ENCODE measurements at places on chromosomes 2 and 18.
A peak's percentile ranks its signal among the peaks of the same experiment; 100 is the strongest.

DNA sequence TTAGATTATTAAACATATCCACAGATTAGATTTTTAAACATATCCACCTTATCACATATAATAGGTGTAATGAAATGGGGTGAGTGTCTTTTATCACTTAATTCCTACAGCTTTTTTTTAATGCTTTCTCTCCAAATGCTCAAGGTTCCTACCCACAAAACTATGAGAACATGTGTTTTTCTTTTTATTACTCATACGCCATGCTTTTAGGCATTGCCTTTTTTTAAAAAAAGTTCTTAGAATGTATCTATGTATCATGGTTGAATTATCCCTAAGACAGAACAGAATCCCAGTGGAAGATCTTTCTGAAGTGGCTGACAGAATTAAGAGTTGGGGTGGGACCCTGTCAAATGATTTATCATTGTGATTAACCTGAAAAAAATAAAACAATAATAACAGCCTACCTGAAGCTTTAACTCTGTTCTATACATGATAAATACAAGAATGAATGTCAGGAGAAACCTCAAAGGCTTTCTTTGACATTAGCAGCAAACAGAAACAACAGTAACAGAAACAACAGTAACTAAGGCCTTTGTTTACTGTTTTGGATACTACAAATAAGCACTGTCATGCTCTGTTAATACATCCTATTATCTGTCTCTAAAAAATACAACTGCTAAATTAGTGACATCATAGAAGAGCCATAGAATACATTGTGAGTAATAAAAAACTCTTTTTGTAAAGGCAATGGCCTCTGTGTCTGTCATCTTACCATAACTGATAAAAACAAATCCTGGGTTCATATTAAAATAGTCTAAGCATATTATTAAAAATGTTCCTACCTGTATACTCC lies 4.1 kb upstream of the ZNF397 start:
- no peak for ATAC-seq

GRCh38 chr2:111069722-111070121 lies 51.0 kb upstream of the BCL2L11 start:
- ATAC-seq, result no peak

GRCh38 chr2:77839102-77839501 lies 316.9 kb upstream of the LRRTM4 start:
- no peak for ATAC-seq

DNA sequence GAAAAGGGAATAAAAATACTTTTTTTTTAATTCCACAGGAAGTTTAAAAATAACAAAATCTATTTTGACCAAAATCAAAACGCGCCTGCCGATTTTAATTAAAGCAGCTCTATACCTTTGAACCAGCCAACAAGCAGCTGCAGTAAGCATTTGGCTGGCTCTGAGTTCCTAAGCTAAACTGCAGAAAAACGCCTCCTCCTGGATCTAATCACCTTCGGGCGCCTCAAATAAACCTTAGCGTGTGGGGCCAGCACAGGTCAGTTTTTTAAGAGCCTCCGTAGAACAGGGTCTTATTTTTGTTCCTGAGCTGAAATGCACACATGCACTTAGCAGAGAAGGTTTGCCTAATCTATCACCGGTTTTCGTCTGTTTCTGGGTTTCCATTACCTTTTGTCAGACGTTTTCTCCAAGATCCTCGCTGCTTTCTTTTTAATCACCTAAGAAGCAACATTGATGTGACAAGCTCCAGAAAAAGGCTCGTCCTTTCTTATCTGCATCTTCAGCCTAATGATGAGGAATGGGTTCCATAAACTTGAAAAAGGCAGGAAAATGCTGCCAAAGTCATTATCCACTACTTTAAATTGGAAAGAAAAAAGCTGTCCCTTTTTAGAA lies 64.7 kb upstream of the HNRNPA3 start:
- ATAC-seq, result no peak

DNA sequence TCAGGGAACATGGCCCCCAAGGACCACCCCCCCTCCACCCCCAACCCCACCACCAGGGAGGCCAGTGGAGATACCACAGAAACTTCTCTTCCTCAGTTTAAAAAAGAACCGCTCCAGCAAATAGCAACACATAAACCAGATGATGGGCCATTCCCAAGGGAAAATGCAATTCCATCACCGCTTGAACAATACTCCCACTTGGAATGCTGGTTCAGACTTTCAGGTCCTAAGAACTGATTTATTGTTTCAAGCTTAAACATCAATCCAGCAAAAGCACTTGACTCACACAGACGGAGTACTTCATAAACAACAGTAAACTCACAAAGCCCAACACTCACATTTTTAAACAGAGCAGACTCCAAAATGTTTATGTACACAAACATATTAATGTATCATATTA lies 6.9 kb downstream of the HDAC4 start:
- ATAC-seq, result no peak

GRCh38 chr18:62183578-62184195 lies 3.2 kb downstream of the PIGN start:
- ATAC-seq, result no peak

DNA sequence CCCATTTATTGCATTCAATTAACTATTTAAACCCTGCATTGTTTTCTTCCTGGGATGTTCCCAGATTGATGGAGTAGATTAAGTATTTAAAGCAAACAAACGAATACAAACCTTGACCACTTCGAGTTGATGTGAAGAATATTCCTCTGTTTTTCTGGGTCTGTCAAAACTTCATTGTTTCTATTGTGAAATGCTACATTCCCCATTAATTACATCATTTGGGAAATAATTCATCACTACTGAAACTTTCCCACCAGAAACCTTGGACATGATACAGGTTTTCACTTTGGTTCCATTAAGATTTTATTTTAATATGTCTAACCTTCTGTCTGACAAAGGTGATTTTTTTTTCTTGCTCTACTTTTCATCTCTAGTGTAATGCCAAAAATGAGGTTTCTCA lies 365.1 kb upstream of the ETAA1 start:
- no peak for ATAC-seq

- ATAC-seq, result no peak
Observed at GRCh38 chr2:215410932-215411285, 25.0 kb downstream of the FN1 start.

DNA sequence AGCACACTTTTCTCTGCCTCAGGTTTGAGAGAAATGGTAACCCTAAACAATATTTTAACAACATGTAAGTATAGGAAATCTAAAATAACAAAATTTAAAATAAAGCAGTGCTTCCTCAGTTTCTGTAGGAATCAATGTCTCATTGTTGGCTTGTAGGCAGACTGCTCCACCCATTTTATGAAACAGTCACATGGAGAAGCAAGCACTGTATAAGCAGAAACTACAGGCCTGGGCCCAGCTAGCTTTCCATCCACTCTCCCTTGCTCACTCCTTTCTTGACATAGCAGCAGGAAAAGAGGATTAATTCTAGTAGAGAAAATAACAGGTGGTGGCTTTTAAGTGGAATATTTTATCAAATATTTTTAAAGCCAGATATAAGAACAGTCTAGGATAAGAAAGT lies 97.2 kb downstream of the PLEKHM3 start:
- ATAC-seq, result no peak

DNA sequence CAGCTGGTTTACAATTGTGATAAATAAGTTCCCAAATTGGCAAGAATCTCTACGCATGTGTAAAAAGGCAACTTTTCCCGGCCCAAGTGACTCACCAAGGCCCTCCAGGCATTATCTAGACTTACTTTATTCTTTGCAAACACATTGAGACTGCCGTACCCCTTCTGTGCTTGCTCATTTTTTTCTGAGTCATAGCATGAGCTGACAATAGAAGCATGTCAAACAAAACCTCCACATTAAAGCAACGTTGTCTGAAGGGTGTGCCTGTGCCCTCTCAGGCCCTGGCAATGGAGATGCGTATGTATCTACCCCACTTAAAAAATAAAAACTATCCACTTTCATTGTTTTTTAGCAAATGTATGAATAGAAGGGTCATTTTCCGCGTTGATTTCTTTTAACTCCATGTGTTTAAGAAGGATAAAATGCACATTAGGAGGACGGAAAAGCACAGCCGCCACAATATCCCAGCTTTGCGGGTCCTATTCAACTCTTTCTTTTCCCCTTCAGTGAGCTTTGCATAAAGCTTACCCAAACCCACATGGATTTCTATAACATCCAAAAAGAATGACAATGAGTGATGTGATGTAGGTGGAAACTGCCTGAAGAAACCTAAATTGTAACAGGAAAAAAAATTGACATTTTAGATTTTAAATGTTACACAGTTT lies 298.2 kb downstream of the CDCA7 start:
- ATAC-seq, result peak; percentile 89

DNA sequence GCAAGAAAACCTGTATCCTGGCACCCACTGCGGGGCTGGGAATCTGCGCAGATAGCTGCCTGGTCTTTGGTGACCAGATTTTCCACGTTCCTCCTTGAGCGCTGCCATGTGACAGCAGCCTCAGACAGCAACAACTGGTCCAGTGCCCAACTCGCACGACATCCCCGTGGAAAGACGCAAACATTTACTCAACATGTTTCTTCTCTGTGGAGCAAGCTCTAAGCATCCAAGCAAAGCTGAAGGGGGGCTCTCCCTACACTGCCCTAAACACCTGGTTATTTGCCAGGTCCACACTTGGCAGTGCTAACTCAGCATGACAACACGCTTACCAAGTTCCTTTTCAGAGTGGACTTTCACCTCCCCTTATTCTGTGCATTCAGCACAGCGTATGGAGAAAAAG lies 11.3 kb downstream of the ZNF516 start:
- ATAC-seq, result no peak

- ATAC-seq, result no peak
Observed at GRCh38 chr2:6358546-6358945, 507.2 kb downstream of the CMPK2 start.

DNA sequence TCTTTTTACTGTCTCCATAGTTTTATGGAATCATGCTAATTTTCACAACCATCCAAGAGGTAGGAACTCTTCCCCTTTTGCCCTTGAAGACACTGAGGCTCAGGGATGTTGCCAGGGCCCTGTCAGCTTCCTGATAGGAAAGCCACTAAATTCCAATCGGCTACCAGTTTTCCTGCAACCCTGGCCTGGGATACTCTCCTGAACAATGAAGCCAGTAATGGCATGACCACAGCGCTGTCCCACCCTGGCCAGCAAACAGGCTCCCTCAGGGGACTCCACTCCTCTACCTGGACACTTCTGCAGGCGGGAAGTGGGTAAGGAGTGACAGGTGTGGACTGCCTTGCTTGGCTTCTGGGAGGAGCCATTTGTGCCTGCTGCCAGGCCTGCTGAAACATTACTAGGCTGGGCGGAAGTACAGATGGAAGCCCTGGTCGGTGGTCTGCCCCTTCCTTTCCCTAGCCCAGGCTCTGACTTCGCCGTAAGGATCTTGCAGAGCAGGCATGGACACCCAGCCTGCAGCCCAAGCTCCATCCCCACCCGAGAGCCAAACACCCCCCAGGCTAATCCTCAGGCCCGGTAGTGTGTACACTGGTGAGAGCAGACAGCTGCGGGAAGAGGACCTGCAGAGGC lies 78.8 kb upstream of the SMAD2 start:
- ATAC-seq, result no peak

- no peak for ATAC-seq
Observed at GRCh38 chr2:85503168-85503850, 35.7 kb upstream of the MAT2A start.

- no peak for ATAC-seq
Observed at GRCh38 chr2:239762655-239763269, 262.4 kb downstream of the NDUFA10 start.

- peak; percentile 14 for ATAC-seq
Observed at GRCh38 chr2:235694721-235695601, 201.1 kb downstream of the AGAP1 start.

- no peak for ATAC-seq
Observed at GRCh38 chr18:57149531-57149930, 2.6 kb downstream of the BOD1L2 start.

DNA sequence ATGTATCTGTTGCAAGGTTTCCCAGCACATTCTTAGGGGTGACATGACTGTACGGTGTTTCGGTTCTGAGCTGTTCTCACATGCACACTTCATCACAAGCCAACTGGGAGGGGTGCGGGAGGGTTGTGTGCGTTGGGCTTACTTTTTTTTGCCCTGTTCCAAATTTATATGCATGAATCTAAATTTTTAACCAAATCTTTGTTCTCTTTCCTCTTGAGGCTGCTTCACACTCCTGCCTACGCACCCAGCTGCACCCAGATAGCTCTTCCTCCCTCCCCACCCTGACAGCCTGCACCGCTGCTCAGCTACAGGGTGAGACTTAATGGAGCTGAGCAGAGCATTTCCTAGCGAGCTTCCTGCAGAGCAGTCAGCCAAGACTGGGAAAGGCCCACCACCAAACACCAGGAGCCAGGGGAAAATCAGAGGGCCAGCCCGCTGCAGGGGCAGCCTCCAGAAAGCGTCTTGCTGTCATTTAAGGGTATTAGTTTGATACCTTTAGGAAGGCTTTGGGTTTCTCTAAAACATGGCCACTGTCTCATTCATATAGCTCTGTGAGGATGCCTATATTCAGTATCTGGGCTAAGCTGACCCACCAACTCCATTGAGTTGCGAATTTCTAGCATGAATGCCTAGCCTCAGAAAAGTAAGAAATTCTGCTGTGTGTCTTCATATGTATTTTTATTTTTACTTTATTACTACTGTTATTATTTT lies 84.5 kb downstream of the POU3F3 start:
- no peak for ATAC-seq

- no peak for ATAC-seq
Observed at GRCh38 chr18:49072940-49073339, 122.2 kb upstream of the SMAD7 start.

GRCh38 chr18:59566533-59566971 lies 130.7 kb downstream of the CCBE1 start:
- ATAC-seq, result no peak

DNA sequence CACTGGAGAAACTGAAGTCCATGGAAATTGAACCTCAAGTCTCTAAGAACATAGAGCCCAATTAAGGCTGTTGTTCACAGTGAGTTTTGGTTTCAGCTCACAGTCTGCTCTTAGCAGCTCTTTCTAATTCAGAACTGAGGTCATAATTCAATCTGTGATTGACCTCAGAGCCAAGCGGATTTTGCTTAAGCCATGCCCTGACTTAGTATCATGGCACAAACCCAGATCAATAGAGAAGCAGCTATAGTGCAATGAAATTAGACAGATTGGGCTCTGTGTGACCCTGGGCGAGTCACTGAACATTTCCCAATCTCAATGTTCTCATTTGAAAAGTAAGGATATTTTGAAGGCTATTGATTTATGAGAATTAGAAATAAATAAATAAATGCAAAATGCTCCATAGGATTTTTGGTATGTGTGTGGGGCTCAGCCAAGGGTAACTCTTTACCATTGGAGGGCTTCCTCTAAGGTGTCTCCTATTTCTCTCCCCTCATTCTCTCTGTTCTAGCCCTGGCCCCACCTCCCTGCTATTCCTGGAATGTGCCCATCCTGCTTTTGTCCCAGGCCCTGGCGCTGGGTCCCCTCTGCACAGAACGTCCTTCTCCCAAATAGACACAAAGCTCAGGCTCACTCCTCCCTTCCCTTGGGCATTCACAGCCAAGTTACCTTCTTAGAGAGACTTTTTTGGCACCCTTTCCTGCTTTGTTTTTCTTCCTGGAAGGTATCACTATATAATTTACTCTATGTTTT lies 239.6 kb downstream of the LPIN1 start:
- no peak for ATAC-seq

DNA sequence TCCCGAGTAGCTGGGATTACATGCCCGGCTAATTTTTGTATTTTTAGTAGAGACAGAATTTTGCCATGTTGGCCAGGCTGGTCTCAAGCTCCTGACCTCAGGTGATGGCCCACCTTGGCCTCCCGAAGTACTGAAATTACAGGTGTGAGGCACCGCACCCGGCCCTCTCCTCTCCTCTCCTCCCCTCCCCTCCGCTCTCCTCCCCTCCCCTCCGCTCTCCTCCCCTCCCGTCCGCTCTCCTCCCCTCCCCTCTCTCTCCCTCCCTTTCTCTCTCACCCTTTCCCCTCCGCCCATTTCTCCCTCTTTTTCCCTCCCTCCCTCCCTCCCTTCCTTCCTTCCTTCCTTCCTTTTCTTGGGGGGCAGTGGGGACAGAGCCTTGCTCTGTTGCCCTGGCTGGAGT lies 28.4 kb downstream of the CD8B start:
- no peak for ATAC-seq

Measured in motor neuron (in vitro differentiated cells).